ENCODE measurements at places on chromosomes 5 and 9.

- DNase-seq, result no peak
These were observed 16.2 kb upstream of the ATP6V1G1 start for GRCh38 chr9:114571391-114571790.

GRCh38 chr9:71760901-71761300 lies 7.4 kb downstream of the CEMIP2 start:
- no peak for DNase-seq

GRCh38 chr5:15827741-15828140 lies 327.8 kb downstream of the FBXL7 start:
- DNase-seq, result no peak

DNA sequence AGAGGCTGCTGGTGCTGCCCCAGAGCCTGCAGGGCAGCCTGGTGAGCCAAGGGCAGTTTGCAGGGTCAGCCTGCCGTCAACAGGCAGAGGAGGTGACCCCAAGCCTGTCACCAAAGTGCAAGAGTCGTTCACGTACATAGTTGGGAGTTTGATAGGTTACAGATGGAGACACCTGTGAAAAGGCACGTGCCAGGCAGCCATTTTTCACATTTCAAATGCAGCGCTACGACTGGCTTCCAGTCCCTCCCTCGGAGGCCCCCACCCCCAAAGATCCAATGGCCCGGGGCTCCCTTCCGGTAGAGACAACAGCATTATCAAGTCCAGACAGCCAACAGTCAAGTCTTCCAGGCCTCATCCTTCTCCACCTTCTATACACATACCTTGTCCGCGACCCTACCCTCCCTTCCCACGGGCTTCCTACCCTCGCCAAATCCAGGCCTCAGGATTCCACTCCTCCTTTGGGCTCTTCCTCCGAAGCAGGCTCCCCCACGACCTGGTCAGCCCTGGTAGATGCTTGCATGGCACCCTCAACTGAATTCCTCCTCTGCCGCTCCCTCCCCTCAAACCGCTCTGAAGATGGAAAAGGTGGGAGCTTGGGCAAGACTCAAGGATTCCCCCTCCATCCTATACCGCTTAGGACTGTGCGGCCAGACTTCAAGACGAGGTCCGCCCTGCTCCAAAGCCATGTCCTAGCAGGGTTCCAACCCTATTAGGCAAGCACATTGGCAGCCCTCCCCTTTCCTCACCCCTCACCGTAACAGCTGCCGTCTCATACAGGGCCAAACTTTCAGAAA lies 13.2 kb downstream of the HNRNPH1 start:
- no peak for DNase-seq

DNA sequence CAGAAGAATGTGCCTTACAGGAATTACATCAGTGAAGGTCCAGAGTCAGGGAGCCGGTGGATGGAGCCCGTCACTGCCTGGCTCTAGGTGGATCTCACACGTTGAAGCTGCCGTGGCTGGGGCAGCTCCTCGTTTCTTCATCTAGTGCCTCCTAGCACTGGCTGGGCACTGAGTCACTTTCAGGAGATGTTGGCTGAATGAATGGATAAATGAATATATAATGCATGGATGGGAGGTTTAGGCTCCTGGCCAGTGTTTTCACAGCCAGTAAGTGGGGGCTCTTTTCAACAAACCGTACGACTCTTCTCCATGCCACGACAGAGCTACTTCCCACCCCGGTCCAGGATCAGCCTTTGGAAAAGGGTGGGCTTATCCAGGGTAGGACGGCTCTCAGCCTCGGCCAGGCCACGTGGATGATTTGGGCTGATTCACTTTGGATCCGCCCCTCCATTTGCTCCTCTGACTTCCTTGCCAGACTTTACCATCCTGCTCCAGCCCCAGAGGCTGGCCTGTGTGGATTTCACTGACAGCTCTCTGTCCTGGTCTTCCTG lies 1.3 kb upstream of the SH3PXD2B start:
- DNase-seq, result no peak

- DNase-seq, result no peak
These were observed at the start of gene INSL6 for GRCh38 chr9:5185220-5185840. TSS of gene INSL6 (minus strand) at chr9:5185639. CDS start at chr9:5185602, 37 bp downstream.

DNA sequence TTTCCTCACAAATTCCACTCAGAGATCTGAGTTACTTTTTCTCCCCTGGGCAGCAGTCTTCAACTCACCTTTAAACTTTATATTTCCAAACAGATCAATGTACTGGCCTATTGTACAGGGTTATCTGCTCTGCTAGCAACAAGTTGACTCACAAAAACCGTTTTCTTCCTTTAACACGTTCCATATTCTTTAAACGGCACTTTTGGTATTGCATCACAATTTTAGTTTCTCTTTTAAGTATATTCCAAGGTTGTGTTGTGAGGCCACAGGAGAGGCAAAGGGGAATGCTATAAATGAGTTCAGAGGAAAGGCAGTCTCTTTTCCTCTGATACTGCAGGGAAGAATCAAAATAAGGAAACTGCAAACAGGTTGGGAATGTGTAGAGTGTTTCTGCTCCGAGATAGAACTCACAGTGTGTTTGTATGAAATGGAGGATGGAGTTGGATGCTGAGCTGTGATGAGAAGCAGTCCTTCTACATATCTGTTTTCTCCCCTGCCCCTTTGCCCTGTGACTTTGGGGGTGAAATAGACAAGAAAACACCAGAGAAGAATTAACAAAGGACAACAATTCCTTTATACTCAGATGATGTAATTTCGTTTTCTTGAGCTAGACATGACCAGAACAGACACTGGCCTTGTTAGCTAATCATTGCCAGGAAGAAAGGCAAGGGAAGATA lies 9.9 kb upstream of the ALDOB start:
- no peak for DNase-seq

DNA sequence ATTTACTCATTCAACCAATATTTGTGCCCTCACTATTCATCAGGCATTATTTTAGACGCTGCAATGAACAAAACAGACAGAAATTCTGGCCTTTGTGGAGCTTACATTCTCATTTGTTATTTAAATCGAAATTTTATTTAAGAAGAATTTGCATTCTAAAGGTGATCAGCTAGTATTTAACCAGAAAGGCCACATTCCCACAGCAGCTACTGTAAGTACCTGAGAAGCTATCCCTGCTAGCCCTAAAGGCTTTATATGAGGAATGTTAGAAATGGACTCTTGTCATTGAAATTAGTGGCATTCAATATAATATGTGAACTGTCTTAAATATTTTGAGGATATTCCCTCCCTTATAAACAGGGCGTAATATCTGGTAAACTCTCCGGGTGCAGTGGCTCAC lies 35.0 kb upstream of the GOLM1 start:
- DNase-seq, result no peak

DNA sequence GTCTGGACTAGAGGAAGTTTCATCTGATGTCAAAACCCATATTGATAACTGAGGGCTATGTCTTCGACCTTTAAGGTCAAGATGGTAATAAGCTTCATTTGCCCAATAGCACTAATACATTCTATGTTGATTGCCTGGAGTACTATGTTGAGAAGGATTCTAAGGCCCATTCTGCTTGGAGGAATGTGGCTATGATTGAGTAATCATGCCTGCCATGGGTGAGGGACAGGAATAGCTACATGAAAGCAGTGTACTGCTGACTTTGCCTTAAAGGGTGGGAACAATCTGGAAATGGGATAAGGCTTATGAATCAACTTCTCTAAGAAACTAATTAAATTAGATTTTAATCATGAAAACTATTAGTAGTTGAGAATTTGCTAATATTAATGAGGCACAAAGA lies 13.6 kb downstream of the NNT start:
- DNase-seq, result no peak

- DNase-seq, result no peak
These were observed 2.4 kb upstream of the RNF145 start for GRCh38 chr5:159211729-159212174.

DNA sequence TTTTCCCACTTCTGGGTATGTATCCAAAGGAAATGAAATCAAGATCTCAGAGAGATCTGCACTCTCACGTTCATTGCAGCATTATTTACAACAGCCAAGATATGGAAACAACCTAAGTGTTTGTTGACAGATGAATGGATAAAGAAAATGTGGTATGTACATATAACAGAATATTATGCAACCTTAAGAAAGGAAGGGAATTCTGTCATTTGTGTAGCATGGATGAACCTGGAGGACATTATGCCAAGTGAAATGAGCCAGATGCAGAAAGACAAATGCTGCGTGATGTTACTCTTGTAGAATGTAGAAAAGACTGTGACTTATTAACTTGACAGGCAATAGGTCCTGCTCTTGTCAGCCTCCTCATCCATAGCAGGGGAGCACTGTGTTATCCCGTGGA lies 31.4 kb downstream of the PPARGC1B start:
- DNase-seq, result no peak

DNA sequence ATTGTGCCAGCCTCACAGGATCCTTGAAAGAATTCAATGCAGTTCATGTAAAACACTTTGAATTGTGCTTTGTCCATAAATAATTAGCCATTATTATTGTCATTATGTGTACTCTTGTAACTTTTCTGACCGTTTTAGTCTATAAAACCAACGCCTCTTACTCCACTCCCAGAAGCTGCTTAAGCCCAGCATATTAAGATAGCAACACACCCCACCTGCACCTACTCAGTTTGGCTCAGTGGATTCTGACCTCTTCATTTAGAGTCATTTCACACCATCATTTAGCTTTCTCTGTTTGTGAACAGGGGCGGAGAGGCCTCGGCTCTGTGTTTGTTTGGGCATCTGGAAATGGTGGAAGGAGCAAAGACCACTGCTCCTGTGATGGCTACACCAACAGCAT lies 205.1 kb downstream of the PCSK5 start:
- no peak for DNase-seq

- DNase-seq, result no peak
These were observed 36.5 kb upstream of the RAD23B start for GRCh38 chr9:107246259-107247254.

DNA sequence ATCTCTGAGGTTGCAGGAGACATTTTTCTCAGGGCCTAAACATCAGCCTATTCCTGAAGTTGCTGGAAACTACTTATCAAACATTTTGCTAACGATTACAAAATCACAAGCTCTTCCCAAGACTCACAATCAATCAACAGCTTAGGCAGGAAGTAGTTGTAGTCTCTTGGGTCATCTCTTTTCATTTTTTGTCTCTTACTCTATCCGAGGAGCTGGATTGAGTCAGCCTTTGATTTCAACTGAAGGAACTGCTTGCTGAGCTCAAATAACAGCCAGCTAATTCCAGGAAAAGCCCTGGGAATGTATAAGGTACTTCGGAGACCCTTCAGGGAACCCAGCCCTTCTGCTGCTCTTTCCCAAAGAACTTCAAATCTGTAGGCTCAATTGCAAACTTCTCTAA lies 398.9 kb downstream of the PLK2 start:
- DNase-seq, result no peak

DNA sequence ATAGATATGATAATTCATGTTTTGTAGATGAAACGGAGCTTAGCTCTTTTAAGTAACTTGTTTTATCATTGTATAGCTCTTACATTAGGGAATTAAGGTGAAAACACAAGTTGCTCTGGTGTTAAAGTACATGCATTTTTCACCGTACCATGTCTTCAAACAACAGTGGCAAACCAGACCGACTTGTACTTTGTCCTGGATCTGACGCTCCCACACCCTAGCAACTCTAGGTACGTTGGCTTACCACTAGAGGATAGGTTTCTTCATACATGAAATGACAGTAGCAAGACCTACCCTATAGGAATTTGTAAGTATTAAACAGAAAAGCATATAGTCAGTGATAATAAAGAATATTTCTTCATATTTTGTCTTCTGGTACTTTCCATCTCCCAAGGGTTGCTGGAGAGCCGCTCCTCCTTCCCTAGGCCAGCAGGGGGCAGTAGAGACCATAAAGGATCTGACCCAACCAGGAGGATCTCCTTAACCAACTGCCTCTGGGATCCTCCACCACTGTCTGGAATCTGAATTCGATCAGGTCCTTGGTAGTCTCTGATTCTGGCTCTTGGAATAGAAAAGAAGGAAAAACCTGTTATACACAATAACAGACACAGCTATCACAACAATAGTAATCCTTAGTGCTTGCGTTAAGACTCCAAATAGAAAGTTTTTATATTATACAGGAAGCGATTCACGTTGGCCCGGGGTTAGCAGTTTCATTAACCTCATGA lies 136.7 kb downstream of the CAVIN4 start:
- DNase-seq, result no peak

GRCh38 chr5:168408561-168409305 lies 77.5 kb upstream of the RARS1 start:
- DNase-seq, result no peak

GRCh38 chr9:75138260-75139040 lies 50.1 kb downstream of the OSTF1 start:
- no peak for DNase-seq

DNA sequence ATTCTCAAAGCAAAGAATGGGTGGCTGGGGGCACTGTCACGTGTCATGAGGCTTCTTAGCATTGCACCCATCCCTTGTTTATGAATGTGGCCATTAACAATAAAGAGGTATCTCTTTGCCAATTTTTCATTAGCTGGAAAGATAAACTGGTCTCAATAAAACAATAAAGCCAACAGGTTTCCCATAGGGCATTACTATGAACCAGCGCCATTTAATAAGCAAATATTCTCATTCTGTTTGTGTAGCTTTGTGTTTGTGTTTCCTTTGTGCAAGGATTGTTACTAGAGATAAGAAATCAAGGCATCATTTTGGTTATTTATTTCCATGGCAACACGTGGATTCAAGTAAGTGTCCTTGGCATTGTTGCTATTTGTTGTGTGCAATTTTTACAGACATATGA lies 37.6 kb upstream of the CAST start:
- no peak for DNase-seq

- DNase-seq, result no peak
These were observed 75.7 kb downstream of the TMC1 start for GRCh38 chr9:72597181-72597517.

DNA sequence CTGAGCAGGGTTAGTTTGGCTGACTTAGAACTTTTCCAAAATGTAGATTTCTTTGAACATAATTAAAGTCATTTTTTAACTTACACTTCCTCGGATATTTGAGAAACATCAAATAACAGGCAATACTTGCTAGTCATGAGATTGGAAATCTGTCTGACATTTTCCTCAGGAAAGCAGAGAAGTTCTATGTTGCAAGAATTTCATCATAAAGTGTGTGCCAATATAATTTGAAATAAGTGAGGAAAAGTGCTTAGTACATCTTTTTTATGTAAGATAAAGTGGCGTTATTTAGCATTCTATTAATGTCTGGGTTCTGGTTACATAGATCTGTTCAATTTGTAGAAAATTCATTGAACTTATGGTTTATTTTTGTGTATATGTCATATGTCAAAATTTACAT lies 48.7 kb upstream of the C5orf47 start:
- DNase-seq, result no peak

- DNase-seq, result no peak
These were observed 32.8 kb upstream of the TNIP1 start for GRCh38 chr5:151113651-151114050.

- no peak for DNase-seq
These were observed 5.6 kb downstream of the OTULINL start for GRCh38 chr5:14587150-14587549.

GRCh38 chr5:178298283-178298807 lies 65.7 kb upstream of the PHYKPL start:
- no peak for DNase-seq

GRCh38 chr5:64615895-64616294 lies 74.4 kb upstream of the SHISAL2B start:
- DNase-seq, result no peak

- no peak for DNase-seq
These were observed 91.3 kb upstream of the OTULINL start for GRCh38 chr5:14490309-14490711.

- no peak for DNase-seq
These were observed 164.6 kb downstream of the MAT2B start for GRCh38 chr5:163670036-163670435.
